NCI-H2081 (cell line): ENCODE measurements at places on chromosomes 7 and 10.

DNA sequence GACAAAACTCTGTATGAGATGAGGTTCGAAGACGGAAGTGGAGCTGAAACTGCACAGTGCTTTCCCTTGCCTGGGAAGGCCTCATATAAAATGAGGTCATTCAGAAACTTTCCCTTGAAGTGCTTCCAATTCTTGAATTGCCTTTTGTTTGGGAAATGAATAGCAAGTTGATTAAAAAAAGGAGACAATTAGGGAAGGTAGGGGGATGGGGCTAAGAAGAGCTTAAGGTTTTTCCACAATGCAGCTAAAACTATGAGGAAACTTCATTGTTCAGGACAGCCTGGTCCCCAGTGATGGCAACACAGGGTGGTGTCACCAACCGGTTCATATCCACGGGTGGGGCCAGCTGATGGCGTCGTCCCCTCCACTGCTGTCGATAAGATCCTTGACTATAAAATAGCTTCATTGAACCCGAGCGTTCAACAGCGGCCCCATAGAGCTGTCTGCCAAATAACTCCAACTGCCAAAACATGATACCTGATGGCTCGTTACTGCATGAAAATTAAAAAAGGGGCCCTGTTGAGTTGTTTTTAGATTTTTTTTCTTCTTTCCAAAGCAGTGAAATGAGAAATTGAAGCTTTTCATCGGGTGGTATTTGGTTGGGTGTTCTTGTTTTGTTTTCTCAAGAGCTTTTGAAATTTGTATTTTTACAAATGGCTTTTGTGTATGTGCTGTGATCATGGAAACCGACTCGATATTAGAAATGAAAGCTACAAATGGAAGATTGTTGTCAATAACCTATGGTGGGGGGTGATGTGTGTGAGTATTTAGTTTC is 2.8 kb upstream of the CELF2 start:
- DNase-seq = no peak

DNA sequence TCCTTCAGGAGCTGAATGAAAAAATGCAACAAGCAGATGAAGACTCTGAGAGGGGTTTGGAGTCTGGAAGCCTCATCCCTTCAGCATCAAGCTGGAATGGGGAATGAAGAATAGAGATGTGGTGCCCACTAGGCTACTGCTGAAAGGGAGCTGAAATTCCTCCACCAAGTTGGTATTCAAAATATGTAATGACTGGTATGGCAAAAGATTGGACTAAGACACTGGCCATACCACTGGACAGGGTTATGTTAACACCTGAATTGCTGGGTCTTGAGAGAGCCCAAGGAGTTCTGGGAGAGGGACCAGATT is 5.4 kb downstream of the IFIT2 start:
- no peak for DNase-seq

- no peak for DNase-seq
Measured at GRCh38 chr10:98115031-98115787, 19.2 kb upstream of the R3HCC1L start.

GRCh38 chr10:97150013-97150595 is 35.7 kb downstream of the SLIT1 start:
- DNase-seq = no peak

DNA sequence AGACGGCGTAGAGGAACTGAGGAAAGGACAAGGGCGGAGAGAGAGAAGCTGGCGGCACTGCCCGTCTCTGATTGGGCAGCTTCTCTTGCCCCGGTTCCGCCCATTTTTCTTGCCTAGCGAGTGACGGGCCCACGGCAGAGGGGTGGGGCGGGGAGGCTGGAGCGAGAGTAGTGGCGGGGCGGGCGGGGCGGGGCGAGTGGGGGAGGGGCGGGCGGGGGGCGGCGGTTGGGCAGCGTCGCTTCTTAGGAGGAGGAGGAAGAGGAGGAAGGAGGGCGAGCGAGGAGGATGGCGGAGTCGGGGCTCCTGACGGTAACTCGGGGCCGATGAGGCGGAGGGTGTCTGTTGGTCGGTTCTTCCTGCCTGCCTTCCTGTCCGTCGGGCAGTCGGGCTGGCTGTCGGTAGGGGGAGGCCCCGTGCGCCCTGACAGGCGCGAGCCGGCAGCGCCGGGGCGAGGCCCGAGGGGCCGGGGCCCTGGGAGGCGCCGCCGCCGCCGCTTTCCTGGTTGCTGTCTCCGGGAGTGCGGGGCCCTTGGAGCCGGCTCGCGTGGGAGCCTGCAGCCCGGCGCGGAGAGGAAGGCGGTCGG is at the start of gene SHOC2:
Gene SHOC2, plus strand, starts transcription at position 256 of the 583 bp plus-strand sequence. CDS start 44,755 bp downstream, outside the sequence.
- peak; percentile 72 for DNase-seq

DNA sequence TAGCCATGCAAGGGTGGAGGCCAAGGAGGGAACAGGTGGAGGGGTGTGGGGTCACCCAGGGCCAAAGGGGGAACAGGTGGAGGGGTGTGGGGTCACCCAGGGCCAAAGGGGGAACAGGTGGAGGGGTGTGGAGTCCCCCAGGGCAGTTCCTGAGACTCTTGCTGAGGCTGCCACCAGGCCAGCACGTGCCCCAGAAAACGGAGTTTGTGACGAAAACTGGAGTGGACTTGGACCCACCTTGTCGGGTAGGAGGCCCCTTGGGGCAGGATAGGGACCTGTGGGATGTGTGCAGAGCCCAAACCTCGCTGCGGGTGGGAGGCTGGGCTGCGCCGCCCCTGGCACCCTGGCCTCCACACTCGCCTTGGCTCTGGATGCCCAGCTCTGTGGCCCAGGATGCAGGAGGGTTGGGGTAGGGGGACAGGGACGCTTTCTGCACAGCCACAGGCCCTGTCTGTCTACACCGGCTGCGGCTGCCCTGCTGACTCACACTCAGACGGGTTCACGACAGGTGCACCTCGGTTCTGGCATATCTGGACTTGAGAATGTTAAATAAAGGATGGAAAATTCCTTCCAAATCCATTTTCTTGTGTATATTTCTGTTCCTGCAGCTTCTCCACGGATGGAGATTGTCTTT is 562 bp upstream of the ADGRA1 start:
- DNase-seq = no peak

- DNase-seq = no peak
Measured at GRCh38 chr7:119219663-119220062, 995.2 kb downstream of the ANKRD7 start.

- DNase-seq = no peak
Measured at GRCh38 chr10:777913-778479, 88.5 kb upstream of the DIP2C start.
